Mucosa of descending colon (tissue), 3 donors: ENCODE measurements at places on chromosomes 6 and 20. TPM values are rescaled to one million over a fixed set of nuclear protein-coding genes. Genes with fewer than 3 reads are reported as not detected.

The DEF6 gene
- 13.7 TPM for total RNA-seq

The FERMT1 gene
- 102 TPM for total RNA-seq

- no peak for DNase-seq
Measured at GRCh38 chr6:36025260-36025931, 955 bp upstream of the SLC26A8 start.

DNA sequence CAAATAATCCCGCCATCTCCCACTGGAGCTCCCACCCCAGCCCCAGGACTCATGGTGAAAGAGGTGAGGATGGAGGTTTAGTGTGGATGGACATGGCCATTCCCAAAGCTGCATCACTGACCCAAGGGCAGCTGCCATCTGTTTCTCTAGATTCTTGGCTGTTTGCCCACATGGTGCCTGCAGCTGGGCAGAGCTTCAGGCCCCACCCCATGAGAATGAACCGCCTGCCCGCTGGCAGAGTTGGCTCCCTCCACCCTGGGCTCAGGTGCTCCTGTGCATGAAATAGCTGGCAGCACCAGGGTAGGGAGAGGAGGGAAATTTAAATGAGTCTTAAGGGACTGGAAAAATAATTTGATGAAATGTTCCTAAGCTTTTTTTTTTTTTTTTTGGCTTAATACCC, 17.4 kb downstream of the SCML4 start:
- DNase-seq: no peak

DNA sequence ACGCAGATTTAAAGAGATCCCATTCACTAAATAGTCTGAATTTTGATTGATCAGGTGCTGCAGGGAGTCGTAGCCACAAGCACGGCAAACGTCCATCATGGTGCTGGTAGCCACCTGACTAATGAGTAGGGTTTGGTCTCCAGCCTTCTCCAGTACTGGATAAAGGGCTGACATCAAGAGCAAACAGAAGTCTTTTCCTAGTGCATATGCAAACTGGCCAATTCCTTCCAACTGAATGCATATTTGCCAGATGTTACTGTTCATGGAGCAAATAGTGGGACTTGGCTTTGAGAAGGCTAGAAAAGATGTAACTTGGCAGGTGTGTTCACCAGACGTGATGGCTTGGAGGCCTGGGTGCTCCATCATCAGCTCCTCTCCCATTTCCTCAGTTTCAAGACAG, 21.6 kb downstream of the TTI1 start:
- no peak for DNase-seq
